Activated CD4-positive, alpha-beta T cell treated with anti-CD3 and anti-CD28 coated beads, Interleukin-2, amount 50 U/mL, for 1 hour (primary cell): ENCODE measurements at places on chromosomes 11 and 22.

GRCh38 chr11:6505577-6506240 is 8.6 kb downstream of the DNHD1 start:
- no peak for DNase-seq

DNA sequence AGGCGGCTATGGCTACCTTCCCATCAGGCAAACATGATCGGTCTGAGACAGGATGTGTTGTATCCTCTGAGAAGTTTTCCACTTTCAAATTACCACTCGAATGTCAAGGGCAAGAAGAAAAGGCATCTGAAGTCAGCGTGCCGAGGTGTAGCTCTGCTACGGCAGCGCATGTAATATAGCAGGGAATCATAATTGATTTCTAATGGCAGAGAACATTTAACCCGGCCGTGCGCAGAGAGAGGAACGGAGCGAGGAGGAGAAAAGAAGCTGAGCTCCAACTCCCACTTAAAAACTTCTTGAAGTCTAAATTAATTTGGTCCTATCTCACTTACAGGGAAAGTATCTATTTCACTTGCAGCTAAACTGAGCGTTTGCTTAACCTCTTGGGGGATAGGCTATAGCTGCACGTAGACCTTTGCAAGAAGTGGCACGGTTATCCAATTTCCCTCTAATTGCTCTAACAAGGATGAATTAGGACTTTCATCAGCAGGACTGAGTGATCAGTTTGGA is 137.3 kb upstream of the KIRREL3 start:
- no peak for DNase-seq

GRCh38 chr11:563812-564578 is 3.2 kb downstream of the RASSF7 start:
- DNase-seq = no peak

- peak; percentile 74 for DNase-seq
Measured at GRCh38 chr11:63837027-63837688, 1.8 kb upstream of the MARK2 start.

DNA sequence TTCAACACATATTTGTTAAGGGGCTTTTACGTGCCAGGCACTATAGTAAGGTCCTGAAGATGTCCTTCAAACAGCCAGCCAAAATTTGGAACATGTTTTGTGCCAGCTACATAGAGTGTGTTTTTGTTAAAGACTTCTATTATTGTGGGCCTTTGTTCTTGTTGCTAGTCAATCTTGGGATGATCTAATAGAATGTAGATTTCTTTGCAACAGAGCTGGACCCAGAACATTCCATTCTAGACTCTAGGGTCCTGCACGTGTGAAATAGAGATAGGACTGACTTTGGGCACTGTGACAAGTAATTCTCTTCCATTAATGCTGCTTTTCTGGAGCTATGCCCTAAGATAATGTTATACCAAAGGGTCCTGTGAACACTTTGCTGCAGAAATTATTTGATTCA is 16.9 kb upstream of the IPO7 start:
- DNase-seq = no peak

- DNase-seq = no peak
Measured at GRCh38 chr11:13043912-13044628, 35.0 kb downstream of the RASSF10 start.

- DNase-seq = no peak
Measured at GRCh38 chr11:126418887-126419286, 63.4 kb downstream of the ST3GAL4 start.

DNA sequence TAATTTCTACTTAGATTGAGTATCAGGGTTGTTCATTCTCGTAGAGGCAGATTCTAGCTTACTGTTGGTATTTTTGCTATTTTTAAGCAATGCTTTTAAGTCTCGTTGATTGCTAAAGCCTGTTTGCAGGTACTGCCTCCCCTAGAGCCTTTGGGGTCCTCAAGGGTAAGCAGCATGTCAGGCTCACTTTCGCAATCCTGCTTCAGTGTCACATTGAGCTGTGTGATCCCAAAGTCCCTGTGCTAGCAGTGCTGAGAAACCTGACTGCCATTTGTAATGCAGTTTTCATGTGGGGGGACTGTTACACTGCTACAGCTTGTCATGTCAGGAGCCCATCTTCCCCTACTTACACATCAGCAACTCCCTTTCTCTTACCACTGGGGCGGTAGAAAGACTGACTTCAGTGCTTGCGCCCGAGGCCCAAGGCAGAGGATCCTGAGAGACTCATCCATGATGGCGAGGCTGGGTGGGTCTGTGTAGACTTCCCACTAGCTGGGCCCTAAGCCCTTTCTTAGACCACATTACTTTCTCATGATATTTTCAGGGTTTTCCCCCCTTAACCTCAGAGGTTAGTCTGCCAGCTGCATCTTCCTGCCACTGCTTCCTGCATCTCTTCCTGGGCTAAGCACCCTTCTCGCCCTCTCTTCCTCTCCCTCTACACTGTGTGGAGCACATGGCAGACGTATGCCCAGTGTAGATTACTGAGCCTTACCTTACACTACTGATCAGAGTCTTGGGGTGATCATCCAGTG is 40.8 kb upstream of the ST14 start:
- no peak for DNase-seq

DNA sequence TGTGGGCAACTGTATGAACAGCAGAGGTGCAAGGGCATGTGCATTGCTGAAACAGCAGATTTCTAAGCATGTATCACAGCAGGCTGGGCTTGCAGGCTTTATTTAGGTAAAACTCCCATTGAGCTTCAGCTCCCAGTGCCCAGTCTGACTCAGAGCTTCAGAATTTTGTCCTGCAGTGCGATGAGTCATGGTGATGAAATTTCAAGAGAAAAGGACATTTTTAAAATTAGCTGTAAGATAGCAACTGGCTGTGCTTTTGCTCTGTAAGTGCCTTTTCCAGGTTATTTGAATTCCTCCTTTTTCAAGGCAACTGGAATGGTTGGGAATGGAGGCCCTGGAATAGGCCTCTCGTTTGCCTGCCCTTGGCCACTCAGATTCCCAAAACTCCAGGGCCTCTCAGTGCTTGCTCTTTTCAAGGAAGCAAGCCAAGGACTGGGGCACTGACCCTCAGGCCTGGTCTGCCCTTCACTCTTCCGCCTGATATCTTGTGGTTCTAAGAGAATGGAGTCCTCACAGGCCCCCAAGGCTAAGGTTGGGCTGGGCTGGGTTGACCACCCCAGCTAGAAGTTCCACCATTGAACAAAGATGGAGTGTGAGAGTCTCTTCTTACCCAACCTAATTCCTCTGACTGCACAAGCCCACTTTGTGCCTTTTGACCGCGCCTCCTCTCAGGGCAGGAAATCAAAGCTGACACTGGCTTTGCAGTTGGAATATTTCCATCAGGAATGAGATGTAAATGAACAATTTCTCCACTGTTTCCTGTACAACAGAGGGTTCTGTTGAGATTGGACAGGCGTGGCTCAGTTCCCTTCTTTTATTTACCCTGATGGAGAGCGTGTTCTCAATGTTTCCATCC is 59.5 kb upstream of the PRSS23 start:
- DNase-seq = no peak

- no peak for DNase-seq
Measured at GRCh38 chr11:121282886-121283502, 9.6 kb upstream of the SC5D start.

- DNase-seq = no peak
Measured at GRCh38 chr22:22593250-22593649, 34.2 kb upstream of the PRAME start.

DNA sequence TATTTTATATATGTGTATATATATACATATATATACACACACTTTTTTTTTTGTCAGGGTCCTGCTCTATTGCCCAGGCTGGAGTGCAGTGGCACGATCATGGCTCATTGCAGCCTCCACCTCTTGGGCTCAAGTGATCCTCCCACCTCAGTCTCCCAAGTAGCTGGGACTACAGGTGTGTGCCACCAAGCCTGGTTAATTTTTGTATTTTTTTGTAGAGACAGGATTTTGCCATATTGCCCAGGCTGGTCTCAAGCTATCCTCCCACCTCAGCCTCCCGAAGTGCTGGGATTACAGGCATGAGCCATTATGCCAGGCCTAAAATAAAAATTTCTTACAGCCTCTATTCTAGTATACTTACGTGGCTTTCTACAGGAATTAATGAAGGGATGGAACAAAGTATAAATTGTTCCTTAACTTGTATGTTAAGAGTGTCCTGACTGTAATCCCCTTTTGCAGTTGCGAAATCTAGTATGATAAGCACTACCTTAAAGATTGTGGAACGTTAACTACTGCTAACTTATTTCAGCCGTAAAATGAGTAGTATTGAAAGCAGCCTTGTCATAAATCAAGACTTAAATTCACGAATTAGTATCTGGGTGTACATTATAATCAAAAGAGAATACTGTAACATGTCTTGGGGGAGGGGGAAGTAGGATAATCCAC is 2.1 kb downstream of the TRAF6 start:
- no peak for DNase-seq

DNA sequence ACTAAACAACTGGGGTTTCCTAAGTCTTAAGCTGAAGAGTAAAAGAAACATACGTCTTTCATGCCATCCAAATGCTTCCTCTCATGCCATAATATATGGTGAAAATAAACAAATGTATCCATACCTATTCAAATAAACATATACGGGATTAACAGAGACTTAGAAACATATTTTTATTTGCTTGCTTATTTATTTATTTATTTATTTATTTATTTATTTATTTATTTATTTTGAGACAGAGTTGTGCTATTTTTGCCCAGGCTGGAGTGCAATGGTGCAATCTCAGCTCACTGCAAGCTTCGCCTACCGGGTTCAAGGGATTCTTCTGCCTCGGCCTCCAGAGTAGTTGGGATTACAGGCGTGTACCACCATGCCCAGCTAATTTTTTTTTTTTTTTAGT is 291.6 kb upstream of the CNTN5 start:
- DNase-seq = no peak

DNA sequence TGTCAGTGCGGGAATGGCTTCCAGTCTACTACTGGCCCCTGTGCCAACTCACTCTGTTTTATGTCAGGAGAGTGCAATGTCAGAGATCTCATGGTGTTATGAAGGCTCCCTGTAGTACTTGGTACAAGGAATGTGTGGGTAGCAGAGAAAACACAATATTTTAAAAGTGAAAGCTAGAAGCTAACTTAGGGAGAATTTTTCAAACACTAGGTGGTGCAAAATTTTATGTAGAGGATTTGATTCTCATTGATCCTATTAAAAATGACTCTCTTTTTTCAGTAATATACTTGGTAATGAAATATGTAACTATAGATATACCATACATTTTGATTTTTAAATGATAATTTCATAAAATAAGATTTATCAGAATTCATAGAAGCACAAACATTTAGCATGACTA is 134.7 kb downstream of the JRKL start:
- DNase-seq = no peak

DNA sequence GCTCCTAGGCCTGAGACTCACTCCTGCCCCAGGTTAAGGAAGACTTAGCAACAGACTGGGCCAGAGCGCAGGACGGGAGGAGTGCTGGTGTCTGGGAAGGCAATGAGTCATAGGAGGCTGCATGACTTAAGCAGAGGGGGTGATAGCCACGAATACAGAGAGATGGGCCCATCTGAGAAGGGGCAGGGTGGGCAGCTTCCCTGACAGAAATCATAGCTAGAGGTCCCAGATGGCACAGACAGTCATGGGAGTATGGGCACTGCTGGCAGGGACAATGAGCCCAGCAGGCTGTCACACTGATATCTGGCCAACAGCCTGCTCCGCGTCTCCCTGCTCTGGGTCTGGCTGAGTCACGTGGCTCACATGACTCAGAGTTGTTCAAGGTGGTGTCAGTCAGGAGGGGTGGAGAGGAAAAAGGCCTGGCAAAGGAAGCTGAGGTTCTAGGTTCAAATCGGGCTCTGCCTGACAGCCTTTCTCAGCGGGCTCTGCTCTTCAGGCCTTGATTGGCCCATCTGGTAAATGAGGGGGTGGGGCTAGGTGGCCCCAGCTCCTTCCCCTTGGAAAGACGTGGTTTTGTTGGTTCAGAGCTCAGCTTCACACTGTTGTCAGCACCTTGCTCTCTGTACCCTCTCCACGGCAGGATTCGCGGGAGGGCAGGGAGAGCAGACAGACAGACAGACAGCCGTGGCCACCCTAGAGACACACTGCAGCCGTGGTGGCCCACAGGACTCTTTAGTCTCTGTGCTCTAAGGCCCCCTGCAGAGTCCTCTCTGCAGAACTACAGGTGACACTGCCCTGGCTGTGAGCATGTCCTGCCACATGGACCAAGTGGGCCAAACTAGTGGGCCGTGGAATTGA is 47.8 kb downstream of the DBX1 start:
- DNase-seq = no peak

GRCh38 chr11:73267906-73268540 is 4.1 kb upstream of the P2RY6 start:
- no peak for DNase-seq

DNA sequence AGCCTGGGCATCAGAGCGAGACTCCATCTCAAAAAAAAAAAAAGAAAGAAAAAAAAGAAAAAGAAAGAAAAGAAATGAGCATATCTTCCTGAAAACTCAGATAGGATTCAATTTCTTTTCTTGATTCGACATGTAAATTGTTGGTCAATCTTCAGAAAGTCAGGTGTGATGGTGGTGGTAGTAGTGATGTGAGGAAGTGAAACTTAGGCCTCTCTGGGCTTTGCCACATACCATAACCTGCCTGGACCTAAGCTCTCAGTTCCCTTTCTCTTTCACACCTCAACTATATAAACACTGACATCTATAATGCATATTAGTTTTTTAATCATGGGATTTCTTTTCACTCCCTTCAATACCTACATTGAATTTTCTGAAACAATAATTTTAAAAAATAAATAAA is 98.0 kb upstream of the TBCEL start:
- DNase-seq = no peak

DNA sequence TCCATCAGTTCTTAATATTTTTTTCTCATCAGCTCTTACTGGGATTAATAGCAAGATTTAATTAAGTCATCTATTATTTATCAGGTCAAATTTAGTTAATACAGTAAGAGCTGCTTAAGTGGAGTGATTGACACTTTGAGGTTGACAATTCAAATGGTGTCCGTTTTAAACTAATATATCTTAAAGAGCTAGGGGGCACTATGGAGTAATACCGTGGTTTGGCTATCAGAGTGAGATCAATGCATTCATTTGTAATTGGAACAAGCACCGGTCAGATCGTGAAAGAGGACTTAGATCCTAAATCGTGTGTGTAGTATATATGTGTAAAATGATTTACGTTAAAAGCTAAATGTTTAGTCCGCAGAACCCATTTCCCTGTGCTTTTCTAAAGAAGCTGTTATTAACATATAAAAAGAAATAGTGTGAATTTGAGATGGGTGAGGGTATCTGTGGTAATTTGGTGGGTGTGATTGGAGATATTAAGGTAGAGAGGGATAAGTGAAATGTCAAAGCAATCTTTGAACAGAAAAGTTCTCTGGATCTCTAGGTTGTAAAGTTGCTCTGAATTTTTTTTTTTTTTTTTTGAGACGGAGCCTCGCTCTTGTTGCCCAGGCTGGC is 2.3 kb downstream of the SIK2 start:
- no peak for DNase-seq

GRCh38 chr11:73003088-73003487 is 139.0 kb downstream of the FCHSD2 start:
- no peak for DNase-seq

- no peak for DNase-seq
Measured at GRCh38 chr22:37559521-37559900, 769 bp upstream of the CDC42EP1 start.

DNA sequence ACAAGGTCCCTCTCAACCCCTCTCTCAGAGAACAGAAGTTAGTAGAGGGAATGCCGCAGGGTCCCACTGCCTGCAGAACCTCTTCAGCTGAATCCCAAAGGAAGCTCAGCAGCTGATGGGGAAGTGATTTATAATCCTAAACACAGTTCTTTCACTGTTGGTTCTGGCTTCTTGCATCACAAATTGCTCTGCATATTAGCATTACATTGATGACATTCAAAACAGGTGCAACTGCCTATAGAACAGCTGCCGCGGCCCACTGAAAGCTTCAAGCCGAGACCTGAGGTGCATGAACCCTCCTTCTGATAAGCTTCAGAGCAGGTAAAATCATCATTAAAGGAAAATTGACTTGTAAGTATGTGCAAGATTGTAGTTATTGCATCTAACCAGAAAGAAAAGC is 75.2 kb upstream of the KIRREL3 start:
- DNase-seq = no peak
